ENCODE measurements at places on chromosomes 2 and 18. TPM values are rescaled to one million over a fixed set of nuclear protein-coding genes. Genes with fewer than 3 reads are reported as not detected.

GRCh38 chr2:235447210-235447609 is 46.6 kb upstream of the AGAP1 start:
- DNase-seq = no peak

GRCh38 chr2:212066546-212066945 is 472.1 kb downstream of the ERBB4 start:
- no peak for DNase-seq

GRCh38 chr2:156790343-156791037 is 354.3 kb downstream of the GPD2 start:
- DNase-seq = no peak

GRCh38 chr2:164793529-164793928 is 48.1 kb downstream of the COBLL1 start:
- DNase-seq = no peak

DNA sequence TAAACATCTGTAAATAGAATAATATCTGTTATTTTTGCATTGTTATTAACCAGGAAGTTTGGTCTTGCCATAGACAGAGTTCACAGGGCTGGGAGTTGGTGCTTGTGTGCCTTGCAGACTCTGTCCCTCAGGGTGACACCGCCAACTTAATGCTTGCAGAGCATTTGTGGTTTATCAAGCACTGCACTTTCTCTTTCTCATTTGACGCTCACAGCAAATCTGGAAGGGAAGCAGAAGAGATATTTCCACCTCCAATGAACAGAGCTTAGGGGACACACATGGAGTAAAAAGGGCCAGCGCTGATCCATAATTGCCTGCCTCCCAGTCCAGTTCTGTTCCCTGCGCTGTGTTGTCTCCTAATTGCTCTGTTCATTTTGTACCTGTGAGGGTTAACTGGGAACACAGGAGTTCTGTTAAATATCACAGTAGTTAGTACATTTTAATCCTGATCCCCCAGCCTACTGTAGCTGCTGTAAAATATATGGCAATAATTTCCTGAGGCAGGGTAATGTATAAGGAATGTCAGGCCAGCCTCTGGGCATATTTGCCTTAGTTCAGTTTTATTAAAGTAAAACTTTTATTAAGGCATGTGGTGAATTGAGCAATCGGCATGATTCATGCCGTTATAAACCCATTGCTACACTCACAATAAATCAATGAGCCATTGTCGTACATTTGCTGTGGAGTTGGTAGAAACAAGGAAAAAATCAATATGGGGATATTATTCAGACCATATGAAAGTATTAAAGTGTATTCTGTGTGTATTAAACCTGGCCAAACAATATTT is 182.5 kb upstream of the OSR1 start:
- peak; percentile 55 for DNase-seq

- DNase-seq = no peak
Measured at GRCh38 chr18:56444201-56444600, 194.2 kb downstream of the TXNL1 start.

DNA sequence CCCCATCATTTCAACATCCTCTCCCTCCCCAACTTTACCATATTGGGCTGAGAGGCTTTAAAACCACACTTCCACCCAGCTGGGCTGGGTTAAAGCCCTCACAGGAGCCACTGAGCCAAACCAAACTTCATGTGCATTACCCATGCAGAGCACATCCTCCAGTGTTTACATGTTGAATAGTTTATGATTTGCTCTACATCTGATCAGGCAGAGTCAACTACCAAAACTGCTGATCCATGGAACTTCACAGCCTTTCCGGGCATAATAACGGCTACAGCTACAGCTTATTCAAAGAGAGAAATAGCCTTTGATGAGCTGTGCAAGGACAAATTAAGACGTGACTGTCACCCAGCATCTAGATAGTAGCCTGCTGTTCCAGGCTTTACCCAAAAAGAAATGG is 39.0 kb downstream of the MAIP1 start:
- no peak for DNase-seq

DNA sequence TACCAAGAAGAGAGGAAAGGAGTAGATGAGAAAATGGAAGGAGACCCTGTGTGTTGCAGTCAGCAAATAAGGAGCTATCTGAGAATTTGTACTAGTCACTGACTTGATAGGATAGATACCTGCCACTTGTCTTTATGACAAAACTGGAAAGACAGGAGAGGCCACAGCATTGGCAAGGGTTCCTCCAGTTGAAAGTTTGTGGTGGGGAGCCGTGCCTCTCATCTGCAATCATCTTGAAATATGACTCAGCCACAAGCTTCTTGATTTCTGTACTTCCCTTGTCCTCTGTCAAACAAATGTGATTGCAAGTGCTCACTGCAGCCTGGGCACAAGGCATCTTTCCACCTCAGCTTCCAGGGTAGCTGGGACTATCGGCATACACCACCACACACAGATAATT is 99.1 kb downstream of the GREB1L start:
- no peak for DNase-seq

DNA sequence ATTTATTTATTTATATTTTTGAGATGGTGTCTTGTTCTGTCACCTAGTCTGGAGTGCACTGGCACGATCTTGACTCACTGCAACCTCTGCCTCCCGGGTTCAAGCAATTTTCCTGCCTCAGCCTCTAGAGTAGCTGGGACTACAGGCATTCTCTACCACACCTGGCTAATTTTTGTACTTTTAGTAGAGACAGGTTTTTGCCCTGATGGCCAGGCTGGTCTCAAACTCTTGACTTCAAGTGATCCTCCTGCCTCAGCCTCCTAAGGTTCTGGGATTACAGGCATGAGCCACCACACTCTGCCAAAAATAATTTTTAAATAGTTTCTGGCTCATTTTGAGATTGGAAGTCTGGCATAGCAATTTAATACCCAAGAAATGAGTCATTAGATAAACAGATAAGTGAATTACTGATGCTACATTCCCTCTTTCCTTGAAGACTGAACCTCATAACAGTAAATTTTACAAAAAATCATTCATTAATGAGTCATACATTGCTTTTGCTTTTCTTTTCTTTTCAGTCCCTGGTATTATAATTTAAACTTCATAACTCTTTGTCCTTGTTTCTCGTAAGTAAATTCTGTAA is 881.6 kb upstream of the PIK3C3 start:
- DNase-seq = no peak

GRCh38 chr2:134436706-134437105 is 182.8 kb downstream of the MGAT5 start:
- DNase-seq = no peak

- peak; percentile 42 for DNase-seq
Measured at GRCh38 chr2:189581354-189582139, 961 bp upstream of the SLC40A1 start.

DNA sequence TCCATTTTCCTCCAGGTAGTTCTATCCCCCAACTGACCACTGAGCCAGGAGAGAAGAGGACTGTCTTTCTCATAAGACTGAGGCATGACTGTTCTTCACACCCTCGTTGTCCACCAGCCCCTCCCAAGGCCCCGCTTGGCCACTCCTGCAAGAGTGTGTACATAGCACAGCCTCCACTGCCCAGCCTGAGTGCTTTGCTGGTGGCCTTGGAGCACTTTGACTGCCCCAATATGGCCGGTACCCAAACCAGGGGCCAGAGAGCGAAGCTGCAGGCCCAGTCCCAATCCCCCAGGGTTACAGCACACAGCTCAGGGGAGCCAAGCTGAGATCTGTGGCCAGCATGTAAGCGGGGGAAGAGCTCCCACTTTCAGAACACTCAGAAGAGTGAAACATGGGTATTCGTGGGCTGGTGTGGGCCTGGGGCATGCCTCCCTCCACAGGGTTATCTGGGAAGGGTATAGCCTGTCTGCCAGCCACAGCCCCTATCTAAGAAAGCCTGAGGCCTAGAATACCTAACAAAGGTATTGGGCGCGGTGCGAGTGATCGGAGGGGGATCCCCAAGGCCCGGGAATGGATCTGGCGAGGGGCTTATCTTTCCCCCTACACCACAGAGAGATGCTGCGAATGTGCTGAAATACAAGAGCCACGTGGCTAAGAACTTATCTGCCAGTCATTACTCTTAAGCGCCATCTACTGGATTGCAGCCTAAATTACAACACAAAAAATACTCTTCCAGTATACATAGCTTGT is 163.8 kb downstream of the WDPCP start:
- no peak for DNase-seq

GRCh38 chr18:26794230-26795101 is 71.0 kb downstream of the AQP4 start:
- DNase-seq = no peak

GRCh38 chr2:169439900-169440299 is 39.4 kb upstream of the BBS5 start:
- no peak for DNase-seq

DNA sequence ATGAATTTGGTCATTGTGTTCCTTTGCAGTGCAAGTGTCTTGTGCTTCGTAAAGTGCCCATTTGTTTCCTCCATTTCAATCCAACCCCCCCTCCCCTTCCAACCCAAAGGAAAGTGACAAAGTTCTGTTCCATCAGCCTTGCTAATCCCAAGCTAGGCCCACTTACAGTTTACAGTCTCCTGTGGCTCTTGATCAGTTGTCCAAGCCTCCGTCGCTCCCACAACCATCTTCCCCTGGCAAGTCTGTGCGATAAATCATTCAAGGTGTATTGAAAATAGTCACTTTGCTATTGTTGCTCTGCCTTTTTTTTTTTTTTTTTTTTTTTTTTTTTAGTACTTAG is 6.5 kb downstream of the POU3F3 start:
- no peak for DNase-seq

GRCh38 chr2:111161971-111162370 is 41.3 kb downstream of the BCL2L11 start:
- no peak for DNase-seq

The GBX2 gene
- 2.2 TPM for total RNA-seq

The LHCGR gene
- total RNA-seq = not detected

The FAM110C gene
- 17.9 TPM for total RNA-seq

The POTEJ gene
- total RNA-seq = not detected

The PASK gene
- total RNA-seq = 53.3 TPM

The MRPL19 gene
- total RNA-seq = 53.3 TPM

The RGPD8 gene
- total RNA-seq = 2.3 TPM

The UGT1A5 gene
- total RNA-seq = 7.1 TPM

Data from Calu3 (cell line).